RPMI8226 (cell line): ENCODE measurements at places on chromosomes 5 and 9.

- DNase-seq, result no peak
Observed at GRCh38 chr9:100729336-100729895, 151.5 kb downstream of the CAVIN4 start.

- DNase-seq, result no peak
Observed at GRCh38 chr9:17622141-17622540, 43.3 kb downstream of the SH3GL2 start.

DNA sequence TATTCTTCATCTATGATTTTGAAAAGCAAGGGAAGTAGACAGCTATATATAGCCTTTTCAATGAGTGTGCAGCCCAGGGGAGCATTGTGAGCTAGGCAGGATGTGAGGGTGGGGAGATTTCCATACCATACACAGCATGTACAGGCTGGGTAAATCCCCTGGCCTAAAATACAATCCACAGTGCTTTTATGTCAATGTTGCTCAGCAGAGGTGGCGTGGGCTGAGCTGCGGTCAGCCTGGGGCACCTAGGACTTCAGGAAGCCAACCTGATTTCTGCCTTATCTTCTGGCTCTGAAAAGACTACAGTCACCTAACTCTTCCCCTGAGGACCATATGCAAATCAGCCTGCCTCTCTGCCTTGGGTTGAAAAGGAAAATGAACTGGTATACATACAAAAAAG, 6.3 kb upstream of the GARIN3 start:
- peak; percentile 40 for DNase-seq

DNA sequence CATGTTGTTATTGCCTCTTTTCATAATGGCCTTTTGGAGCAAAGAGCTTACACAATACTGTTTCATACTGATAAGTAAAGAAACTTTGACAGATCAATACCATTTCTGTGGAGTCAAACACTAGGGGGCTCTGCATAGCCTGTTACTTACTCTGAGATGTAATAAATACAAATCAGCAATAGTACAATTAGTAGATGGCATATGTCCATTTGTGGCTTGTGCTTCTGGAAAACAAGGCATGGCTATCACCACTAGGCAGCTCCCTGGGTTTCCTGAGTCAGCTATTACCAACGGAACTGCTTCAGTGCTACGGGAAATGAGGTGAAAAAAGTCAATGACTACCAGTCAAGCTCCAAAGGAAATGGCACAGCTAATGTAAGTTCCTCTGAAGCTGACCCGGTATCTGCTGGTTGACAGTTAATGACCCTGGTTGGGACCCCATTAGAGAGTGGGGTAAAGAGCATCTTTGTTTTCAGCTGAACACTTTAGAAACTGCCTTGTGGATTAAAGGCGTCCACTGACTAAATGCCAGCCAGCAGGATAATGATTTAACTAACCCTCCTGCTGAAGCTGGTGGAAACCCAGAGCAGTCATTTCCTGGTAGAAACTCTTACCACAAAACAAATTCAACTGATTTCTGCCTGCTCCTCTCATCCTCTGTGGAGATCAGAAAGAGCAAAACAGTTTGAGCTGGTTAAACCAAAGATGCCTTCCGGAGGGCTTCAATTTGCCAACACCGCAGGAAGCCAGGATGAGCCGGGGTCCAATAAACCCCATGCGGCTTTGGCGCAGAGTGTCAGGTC, 69.0 kb upstream of the FAM169A start:
- DNase-seq, result peak; percentile 72

DNA sequence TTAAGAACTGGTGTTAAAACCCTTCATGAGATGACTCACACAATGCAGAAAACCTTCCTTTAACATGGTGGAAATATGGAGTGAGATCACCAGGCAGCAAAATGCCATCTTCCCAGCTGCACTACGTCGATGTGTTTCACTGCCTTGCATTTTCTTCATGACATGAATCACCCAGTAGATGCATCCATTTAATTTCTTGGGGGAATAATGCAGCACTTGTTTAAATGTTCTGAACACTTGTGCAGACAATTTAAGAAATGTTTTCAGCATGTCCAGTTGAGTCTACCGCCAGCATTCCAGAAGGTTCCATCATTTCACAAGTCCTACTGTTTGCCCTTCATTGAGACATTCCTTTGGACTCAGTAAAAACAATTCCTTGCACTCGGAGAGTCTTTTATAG, 81.6 kb downstream of the ADAMTS16 start:
- no peak for DNase-seq

- no peak for DNase-seq
Observed at GRCh38 chr9:134705786-134706185, 64.2 kb downstream of the COL5A1 start.

DNA sequence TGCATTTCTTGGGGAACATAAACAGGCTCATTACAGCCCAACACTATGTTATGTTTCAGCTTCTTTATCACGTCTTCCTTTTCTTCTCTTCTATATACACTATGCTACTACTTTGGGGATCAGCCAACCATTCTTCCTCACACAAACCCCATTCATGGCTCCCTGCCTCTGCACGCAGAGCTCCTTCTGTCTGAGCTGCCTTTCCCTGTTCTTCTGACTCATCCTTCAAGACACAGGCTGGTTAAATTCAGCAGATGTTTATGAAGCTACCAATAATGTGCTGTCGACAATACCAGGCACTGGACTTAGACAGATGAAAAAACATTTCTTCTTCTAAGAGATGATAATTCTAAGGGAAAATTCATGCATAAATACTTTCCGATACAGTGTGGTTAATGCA, 102.5 kb upstream of the TXNDC8 start:
- no peak for DNase-seq

GRCh38 chr9:108196332-108197007, 659.3 kb downstream of the ACTL7B start:
- no peak for DNase-seq

DNA sequence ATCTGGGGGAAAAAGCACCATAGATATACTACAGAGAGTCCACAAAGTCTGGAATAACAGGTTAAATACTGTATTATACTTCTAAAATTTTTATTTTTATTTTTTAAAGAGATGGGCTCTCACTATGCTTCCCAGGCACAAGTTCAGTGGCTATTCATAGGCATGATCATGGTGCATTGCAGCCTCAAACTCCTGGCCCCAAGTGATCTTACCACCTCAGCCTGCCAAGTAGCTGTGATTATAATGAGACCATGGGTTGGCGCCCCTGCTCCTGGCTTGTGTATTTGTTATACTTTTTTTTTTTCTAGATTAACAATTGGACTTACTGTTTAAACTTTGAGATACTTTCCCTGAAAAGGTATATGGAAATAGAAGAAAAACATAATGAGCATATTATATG, 25.9 kb downstream of the ERBIN start:
- DNase-seq, result no peak

DNA sequence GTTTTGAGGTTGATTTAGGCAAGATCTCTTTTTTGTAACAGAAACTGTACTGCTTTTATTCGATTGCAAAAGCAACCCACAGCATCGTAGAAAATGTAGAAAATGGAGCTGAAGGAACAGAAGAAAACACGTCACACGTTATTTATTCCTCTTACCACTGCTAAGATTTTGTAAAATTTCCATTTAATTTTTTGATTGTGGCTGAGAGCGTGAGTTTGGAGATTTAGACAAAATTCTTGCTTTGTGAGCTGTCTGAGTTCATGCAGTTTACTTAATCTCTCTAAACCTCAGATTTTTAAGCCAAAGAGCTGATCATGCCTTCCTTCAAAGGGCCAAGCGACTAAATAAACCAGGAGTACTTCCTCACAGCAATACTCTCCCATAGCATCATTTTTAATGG, 24.8 kb downstream of the DPYSL3 start:
- no peak for DNase-seq

- DNase-seq, result no peak
Observed at GRCh38 chr5:139301808-139302499, 8.4 kb downstream of the MATR3 start.

DNA sequence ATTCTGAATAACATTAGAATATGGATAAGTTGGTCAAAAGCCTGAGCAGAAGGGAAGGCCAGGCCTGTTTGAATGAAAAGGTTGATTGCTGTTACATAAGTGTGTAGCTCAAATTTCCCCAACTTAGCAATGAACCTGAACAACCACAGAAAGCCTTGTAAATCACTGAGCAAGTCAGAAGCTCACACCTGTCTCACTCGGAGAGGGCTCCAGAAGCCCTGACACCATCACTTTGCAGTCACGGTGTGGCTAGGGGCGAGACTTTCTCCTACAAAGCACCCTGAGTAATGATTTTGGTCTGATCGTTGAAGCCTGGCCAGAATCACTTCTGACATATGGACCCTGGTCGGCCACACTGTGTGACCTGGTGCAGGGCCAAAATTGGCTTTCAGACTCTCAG, 62.0 kb downstream of the MTX3 start:
- DNase-seq, result peak; percentile 81

DNA sequence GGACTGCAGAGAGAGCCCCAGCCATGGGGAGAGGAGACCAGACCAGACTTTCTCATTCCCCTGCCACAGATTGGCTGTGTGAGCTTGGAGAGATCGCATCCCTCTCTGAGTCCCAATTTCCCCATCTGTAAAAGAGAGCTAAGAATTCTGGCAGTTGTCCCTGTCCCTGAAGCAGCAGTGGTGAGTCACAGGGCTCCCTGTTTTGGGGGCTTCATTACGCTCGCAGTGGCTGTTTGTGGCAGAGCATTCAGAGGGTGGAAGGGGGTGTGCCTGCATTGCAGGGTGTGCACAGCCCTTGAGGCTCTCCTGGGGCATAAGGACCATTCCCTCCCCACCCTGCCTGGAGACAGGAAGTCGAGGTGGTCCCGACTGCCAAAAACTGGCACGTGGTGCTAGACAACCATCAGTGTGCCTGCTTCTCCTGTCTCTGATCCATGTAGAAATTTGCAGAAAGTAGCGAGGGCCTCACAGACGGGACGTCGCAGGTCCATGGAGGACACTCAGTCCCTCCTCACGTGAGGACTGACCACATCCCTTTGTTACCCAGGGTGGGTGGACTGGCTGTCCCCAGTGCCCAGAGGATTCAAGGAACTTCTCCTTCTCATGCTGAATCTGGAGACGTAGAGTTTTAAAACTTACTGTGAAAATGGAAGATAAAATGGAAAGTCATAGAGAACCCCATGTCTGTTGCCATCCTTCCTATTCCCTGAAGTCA, 35.3 kb downstream of the HRH2 start:
- no peak for DNase-seq

DNA sequence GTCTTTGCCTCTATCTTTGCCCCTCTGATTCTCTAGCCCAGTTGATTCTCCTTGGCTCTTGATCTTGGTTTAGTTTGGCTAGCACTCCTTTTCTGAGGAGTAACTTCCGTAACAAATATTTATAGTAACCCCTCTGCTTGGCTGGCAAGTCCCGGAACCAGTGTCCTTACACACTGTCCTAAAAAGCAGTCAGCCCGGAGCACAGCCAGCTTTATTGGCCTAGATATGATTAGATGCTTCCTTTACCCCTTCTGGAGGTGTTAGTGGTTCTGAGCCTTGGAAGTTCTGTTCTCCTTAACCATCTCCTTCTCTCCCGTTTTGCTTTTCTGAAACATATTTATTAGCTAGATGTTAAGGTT, 17.0 kb upstream of the MSMP start:
- no peak for DNase-seq

GRCh38 chr5:171189442-171189841, 119.6 kb upstream of the TLX3 start:
- no peak for DNase-seq

DNA sequence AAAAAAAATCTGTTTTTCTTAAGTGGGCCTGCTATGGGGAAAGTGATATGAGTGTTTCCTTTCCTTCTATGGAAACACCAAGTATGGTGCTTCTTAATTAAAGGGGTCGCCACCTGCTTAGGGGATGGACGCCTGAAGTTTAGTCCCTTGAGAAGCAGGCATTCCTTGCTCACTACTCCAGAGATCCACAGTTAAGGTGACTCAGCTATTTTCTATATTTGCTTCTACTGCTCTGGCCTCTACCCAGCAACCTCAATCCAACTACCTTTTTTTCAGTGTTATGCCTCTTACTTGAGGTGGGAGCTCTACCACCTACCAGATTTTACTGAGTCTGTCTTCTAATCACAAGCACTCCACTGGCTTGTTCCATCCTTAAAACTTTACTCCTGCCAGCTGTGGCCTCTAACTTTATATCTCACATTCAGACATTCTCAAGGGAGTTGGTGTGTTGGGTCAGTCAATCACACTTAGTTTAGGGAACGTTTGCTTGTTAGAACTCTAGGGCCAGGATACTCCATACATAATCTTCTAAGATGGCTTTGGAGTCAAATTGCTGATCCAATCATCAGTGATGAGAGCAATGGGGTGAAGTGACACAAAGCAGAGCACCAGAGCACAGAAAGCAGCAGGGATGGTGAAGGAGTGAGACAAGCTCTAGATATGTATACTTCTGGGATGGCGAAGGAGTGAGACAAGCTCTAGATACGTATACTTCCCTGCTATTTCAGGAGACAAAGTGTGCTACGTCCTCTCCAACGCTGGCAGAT, 708.1 kb downstream of the EFNA5 start:
- DNase-seq, result no peak
